GM12864 (cell line): ENCODE measurements at places on chromosomes 13 and 19.

GRCh38 chr19:53254411-53255341 lies at the start of gene ZNF677:
ZNF677 (minus strand) TSS chr19:53254873; CDS start chr19:53251550, 3,323 bp downstream.
- DNase-seq = no peak

DNA sequence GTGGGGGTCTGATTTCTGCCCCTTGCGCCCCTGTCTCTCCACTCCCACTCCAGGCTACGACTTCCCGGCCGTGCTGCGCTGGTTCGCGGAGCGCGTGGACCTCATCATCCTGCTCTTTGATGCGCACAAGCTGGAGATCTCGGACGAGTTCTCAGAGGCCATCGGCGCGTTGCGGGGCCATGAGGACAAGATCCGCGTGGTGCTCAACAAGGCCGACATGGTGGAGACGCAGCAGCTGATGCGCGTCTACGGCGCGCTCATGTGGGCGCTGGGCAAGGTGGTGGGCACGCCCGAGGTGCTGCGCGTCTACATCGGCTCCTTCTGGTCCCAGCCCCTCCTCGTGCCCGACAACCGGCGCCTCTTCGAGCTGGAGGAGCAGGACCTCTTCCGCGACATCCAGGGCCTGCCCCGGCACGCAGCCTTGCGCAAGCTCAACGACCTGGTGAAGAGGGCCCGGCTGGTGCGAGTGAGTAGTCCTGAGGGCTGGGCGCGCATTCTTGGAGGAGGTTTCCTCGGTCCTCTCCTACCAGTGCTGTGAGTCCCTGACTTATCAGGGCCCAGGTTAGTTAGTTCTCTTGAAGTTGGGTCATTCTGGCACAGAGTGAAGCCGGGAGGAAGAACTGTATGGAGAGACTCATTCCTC lies 12.7 kb downstream of the EHD2 start:
- no peak for DNase-seq

GRCh38 chr19:15402411-15403150 lies 16.2 kb downstream of the AKAP8L start:
- DNase-seq = no peak

- no peak for DNase-seq
These were observed 9.8 kb upstream of the DPF1 start for GRCh38 chr19:38233740-38234251.

GRCh38 chr13:103757361-103757760 lies 691.1 kb upstream of the SLC10A2 start:
- DNase-seq = no peak

- DNase-seq = no peak
These were observed 288.9 kb downstream of the SHISA2 start for GRCh38 chr13:25762795-25763377.

DNA sequence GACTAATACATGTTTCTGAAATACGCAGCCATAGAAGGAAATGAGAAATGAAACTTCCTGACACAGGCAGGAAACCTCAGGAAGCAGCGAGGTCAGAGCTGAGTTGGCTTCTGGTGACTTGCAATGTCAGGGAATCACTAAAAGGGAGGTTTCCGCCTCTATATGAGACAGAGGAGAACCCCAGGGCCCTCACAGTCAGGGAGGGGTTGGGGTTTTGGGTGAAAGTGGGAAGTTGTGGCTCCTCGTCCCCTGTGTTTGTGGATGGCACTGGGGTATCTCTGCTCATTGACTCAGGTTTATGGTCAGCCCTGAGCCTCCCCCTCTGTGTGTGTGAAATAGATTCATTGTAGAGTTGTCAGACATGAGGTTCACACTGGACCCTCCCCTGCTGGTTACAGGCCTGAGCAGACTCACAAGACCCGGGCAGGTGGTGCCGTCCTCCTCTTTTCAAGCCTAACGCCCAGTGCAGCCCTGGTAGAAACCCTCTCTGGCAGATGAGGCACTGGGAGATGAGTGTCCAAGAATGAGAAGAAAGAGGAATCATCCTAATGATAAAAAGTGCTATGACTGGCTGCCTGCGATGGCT lies 5.5 kb upstream of the LILRA6 start:
- DNase-seq = no peak

DNA sequence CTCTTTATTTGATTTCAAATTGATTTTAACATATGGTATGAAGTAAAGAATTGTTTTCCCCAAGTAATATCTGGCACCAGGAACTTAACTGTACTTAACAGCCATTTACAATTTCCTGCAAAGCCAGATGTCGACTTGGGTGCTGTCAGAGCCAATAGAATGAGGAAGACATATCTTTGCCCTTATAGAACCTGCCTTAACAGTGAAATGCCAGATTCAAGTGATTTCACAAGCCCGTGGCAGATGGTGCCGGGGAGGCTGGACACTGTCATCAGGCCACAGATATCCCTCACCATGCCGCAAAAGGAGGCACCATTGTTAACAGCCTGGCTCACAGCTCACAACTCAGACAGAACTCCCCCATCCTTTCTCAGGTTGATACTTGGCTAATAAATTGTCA lies 48.7 kb downstream of the ESD start:
- no peak for DNase-seq
